ENCODE measurements at places on chromosomes 6 and 20.
A peak's percentile ranks its signal among the peaks of the same experiment; 100 is the strongest.

DNA sequence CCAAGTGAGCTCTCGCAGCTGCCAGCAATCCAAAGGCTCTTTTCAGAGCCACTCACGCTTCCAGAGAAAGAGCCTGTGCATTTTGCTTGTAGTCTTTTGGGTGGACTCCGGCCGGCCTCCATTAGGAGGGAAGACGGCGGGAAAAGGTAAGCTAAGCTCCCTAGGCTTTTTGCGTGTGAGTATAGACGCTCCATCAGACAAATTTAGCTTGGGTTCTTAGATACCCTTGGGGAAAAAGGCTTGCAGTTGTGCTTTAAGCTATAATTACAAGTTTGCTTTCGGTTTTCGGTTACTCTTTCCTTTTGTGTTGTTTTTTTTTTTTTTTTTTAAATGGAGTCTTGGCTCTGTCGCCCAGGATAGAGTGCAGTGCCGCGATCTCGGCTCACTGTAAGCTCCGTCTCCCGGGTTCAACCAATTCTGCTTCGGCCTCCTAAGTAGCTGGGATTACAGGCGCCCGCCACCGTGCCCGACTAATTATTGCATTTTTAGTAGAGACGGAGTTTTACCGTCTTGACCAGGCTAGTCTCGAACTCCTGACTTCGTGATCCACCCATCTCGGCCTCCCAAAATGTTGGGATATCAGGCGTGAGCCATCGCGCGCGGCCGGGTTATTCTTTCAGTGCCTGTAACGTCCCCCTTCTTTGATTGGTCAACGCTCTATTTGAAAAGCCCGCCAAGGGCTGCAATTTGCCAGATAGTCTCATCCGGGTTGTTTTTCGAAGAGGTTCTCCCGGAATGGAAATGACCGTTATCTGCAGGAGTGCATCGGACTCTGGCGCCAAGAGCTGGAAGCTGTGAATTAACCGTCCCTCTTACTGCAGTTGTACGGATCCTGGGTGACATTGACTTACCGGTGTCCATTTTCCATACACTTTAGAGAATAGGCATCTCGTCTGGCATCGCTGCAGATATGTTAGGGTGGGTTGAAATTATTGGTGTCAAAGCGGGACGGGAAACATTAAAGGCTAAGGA lies 18.1 kb downstream of the OR2B2 start:
- DNase-seq = no peak

GRCh38 chr6:52994031-52994838 lies 849 bp downstream of the GSTA4 start:
- DNase-seq = no peak

DNA sequence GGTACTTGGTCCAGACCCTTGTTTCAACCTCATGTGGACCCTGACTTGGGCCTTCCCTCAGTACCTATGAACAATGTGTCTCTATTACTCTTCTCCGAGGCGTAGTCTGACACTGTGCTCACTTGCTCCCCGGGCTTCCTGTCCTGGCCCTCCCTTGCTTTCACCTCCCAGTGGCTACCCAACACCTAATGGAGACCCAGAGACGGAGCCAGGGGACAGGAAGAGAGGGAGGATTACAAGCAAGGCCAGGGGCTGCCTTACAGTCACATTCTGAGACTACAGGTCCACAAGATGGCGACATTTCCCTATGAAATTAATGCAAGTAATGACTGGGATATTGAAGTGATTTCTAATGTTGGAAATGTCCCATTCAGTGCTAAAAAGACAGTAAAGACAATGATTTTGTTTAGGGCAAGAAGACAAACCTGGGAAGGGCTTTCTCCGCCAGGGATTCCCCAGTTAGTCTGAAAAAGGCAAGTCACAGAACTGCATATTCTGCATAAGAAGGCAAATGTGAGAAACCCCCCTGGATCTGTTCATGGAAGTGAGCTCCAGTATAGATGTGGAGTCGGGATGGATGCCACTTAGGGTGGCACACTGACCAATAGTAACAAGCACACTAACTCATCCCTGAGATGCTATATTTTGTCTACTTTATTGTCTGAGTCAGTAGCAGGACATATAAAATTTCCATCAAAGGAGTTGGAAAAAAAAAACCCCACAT lies 44.0 kb upstream of the ZBTB24 start:
- peak; percentile 14 for DNase-seq

DNA sequence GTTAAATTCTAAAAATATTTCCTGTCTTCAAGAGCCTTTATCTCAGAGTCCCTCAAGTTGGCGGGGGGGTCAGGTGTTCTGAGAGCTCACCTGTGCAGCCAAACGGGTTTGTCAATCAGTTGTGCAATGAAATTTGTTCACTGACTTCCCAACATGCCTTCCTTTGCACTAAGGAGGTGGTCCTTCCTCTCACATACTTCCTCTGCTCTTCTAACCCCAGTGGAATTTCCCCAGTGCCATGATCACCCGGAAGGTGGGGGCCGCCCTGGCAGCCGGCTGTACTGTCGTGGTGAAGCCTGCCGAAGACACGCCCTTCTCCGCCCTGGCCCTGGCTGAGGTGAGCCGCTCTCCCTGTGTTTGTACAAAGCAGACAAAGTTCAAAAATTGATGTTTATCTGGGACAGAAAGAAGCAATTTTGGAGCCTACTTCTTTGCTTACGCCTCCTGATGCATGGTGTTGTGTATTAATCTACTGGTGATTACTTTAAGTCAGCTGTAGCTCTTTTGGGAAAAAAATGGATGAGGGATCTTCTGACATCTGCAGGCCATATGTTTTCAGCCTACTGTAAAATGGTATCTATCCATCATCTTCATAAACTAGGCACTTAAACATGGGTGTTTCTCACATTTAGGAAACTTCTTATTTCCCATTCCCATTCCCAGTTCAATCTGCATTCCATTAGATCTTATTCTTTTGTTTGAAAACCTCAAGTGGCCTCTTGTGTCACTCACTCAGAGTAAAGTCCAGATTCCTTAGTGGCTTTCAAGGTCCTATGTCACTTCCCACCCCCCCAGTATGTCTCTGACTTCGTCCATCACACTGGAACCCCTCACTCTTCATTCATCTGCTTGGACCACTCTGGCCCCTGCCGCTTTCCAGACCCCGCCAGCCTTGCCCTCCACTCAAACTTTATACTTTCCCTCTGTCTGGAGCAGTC lies 10.1 kb downstream of the ALDH5A1 start:
- no peak for DNase-seq

- no peak for DNase-seq
These were observed 178.6 kb upstream of the MAP3K7 start for GRCh38 chr6:90765491-90765890.

DNA sequence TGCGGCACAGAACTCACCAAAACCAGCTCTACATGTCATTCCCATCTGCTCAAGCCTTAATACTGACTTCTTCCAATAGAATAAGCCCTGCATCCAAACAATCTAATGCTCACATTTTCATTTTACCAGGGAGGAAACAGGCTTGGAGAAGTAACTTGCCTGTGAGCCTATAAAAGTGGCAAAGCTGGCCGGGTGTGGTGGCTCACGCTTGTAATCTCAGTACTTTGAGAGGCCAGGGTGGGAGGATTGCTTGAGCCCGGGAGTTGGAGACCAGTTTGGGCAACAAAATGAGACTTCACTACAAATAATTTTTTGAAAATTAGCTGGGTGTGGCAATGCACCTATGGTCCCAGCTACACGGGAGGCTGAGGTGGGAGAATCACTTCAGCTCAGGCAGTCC lies 133.7 kb downstream of the LY86 start:
- no peak for DNase-seq

DNA sequence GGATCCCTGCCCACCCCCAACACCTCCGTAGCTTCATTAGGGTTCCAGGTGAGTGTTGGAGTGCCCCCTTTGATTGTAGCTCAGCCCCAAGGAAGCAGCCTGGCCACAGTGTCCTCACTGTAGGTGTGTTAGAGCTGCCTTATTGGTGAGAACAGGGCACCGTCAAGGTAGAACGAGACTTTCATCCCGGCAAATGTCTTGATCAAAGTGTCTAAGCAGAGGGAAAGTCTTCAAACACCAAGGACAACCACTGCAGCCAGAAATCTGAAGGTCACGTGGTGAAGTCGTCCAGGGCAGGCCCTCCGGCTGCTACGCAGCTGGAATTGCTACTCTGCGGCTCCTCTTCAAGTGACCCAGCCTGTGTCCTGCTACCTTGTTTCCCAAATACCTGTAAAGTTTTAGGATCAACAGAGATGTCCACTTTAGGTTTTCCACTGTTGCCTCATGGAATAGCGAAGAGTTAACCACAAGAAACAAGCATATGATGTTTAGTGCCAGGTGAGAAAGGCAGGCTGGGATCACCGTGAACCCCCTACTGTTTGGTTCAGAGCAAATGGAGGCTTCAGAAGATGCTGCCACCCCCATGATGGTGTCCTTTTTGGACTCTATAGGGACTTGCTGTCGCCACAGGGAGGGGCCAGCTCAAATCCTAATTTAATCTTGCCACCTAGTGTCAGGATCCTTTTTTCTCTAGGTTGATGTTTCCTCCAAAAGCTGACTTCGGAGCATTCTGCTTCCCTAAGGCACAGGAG lies 1.7 kb upstream of the DLL1 start:
- no peak for DNase-seq

GRCh38 chr20:18839507-18840247 lies 26.1 kb downstream of the SCP2D1 start:
- no peak for DNase-seq

DNA sequence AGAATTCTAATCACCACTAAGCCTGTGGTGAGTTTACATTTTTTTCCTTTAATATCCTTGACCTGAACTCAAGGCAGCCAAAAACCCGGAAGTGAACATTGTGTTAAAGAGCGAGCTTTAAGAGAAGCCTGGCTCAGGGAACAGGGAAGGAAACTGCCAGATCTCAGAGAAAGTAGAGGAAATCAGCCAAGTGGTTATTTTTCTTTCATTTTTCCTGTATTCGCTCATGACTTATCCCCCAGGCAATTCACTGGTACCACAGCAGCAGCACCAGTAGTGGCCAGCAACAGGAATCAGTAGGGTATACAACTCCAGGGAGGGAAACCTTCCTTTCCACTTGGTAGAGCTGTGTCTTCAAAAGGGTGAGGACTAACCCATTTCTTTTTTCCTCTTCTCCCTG lies 89.6 kb upstream of the HMGCLL1 start:
- no peak for DNase-seq

DNA sequence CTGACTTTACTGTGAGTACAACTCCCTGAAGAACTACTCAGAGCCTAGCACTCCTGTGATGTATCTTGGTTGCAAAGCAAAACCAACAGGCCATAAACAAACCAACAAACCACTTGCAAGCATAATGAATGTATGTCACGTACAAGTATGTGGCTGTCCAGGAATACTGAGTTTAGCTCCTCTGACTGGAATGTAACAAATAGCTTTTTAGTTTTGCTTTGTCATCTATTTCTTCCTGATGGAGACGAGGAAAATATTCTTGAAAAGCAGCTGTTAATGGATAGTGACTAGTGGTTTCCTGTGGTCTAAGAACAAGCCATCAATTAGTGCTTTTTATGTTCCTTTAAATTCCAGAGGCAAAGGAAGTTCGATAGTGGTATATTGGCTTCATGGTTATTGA lies 101.9 kb upstream of the LY86 start:
- DNase-seq = no peak

- no peak for DNase-seq
These were observed 16.7 kb upstream of the PRDM1 start for GRCh38 chr6:106069478-106069877.

DNA sequence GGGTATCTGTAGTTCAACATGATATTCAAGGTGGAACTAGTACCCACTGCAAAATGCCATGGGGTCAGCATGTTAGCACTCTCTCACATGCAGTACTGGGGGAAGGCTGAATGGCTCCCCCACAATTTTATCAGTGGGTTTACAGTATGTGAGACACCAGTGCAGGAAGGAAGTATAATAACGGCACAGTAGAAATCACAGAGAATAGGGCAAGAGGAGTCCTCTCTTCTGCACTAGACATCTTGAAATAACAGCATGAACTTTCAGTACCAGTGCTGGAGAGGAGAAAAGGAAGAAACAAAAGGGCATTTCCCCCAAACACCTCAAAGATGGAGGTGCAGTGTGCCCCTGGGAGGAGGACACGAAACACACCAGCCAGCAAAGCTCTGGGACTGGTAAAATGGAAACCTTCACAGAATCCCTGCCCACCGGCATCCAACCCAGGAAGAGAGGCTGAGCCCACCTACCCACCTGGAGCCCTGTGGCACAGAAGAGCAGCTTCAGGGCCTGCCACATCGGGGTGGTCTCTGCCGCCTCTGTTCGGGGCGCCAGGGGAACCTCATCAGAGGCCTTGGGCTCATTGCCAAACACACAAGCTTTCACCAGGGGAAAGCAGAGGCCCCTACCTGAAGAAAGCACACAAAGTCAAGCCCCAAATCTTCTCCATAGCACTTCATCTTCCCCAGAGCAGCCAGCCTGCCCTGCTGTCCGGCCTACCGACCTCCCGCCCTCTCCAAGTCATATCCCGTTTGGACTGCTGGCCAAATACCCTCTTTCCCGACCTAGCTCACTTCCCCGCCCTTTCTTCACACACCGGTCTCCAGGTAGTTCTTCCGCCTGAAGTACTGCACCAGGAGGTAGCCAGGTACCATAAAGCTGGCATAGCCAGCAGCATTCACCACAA lies 1.2 kb downstream of the SLC35B2 start:
- DNase-seq = no peak

DNA sequence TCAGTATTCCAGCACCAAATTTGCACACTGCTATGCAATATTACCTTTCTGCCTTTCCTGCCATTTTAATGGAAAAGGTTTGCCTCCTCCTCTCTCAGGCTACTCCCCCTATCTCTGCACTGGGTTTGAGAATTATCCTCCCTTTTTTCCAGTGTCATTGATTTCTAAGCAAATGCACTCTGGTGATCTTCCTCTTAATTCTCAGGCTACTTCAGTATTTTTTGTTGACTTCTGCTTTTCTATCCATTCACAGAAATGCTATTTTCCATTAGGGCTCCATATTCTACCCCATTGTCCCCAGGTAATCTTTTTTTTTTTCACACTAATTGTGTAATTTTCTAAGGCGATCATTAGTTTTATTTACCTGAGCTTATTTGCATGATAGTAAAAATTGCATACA lies 144.0 kb downstream of the GJA1 start:
- no peak for DNase-seq

DNA sequence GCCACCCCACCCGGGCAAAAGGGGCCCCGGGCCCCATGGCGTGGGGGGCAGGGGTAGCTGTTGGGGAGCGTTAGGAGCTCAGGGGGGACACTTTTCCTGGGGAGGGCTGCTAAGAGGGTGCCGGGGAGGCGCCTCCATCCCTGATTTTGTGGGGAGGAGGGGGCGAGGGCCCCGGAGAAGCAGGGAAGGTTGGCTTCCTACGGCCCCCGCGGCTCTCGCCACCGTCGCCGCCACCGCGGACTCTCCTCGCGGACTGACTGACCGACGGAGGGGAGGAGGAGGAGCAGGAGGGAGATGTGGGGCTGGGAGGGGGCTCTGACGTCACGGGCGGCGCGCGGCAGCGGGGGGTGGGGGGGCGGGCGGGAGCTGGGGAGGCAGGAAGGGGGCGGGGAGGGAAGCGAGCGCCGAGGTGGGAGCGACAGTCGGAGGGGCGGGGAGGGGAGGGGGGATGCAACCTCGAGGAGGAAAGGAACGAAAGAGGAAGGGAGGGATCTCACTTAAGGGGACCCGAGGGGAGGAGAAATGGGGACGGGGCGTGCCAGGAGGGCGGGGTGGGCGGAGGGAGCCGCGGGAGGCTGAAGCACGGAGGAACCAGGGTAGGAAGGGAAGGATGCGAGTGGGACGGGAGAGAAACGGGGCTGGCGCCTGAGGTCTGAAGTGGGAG lies 5.1 kb downstream of the GABBR1 start:
- DNase-seq = peak; percentile 29

- no peak for DNase-seq
These were observed 147.8 kb downstream of the EDN3 start for GRCh38 chr20:59448196-59448595.
